Globus pallidus (tissue), 1 donor: ENCODE measurements at places on chromosomes 11 and 22.

- no peak for DNase-seq
Measured at GRCh38 chr11:1771700-1772099, 8.0 kb upstream of the CTSD start.

DNA sequence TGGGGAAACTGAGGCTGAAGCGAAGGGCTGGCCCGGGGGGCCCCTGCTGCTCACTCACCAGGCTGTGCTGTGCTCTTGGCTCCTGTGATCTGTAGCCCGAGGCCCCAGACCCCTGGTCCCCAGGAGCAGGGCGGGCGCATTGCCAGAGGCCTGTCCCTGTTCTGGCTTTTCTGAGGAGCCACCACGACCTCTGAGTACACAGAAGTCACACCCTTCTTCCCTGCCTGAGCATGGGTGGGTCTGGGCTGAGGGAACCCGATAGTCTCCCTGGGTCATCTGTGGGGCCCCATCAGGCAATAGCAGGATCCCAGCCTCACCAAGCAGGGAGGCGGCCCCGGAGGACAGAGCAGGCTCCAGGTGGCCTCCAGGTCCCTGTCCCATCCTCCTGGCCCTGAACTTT lies 5.1 kb downstream of the CASTOR1 start:
- DNase-seq: no peak

GRCh38 chr11:76233196-76233921 lies 27.1 kb upstream of the WNT11 start:
- no peak for DNase-seq

DNA sequence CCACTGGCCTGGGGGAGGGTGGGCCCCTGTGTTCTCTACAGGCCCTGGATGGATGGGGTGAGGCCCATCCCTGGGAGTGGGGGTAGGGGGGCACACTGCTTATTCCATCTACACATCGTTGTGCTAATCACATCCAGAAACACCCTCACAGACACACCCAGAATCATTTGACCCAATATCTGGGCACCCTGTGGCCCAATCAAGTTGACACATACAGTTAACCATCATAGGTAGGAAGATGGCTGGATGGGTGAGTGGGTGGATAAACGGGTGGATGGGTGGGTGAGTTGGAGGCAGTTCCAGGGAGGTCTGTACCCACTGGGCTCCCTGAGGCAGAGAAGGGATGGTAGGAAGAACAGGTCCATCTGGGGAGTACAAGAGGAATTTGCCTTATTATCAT lies 81.3 kb upstream of the LINC01488 start:
- DNase-seq: no peak

DNA sequence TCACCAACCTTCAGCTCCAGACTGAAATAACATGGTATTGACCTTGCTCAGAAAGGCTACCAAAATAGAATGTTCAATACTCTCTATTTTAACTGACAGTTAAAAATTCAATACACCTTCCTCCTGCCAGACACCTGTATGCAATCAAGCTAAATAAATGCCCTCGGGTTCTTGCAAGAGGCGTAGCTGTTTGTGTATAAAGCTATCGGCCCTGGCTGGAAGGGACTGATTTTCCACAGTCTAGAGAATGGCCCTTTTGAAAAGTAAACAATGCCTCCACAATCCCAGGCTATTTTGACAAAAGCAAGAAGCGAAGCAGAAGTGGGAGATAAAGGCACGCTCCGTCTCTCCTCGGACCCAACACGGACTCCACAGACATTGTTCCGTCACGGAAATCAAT lies 791.2 kb downstream of the BRD1 start:
- peak; percentile 20 for DNase-seq

DNA sequence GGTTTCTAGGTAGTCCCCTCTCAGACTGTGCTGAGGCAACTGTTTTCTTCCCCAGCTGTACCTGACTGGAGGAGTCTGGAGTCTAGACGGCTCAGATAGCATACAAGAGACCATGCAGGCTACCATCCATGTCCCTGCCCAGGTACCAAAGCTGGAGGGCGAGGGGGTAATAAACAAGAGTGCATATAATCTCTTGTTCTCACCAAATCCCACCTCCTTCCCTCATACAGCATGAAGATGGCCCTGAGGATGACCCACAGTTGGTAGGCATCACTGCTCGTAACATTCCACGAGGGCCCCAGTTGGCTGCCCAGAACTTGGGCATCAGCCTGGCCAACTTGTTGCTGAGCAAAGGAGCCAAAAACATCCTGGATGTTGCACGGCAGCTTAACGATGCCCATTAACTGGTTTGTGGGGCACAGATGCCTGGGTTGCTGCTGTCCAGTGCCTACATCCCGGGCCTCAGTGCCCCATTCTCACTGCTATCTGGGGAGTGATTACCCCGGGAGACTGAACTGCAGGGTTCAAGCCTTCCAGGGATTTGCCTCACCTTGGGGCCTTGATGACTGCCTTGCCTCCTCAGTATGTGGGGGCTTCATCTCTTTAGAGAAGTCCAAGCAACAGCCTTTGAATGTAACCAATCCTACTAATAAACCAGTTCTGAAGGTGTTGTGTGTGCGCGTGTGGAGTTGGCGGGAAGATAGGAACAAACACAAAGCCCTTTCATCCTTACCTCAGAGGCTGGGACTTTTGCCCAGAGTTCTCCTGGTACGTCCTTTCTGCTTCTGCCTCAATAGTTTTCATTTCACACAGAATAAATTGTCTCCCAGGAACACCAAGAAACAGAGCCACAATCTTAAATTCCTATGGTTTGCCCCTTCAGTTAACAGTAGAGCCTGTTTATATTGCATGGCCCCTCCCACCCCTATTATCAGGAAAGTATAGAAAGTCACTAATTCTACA lies 8.5 kb downstream of the HMBS start:
- no peak for DNase-seq

DNA sequence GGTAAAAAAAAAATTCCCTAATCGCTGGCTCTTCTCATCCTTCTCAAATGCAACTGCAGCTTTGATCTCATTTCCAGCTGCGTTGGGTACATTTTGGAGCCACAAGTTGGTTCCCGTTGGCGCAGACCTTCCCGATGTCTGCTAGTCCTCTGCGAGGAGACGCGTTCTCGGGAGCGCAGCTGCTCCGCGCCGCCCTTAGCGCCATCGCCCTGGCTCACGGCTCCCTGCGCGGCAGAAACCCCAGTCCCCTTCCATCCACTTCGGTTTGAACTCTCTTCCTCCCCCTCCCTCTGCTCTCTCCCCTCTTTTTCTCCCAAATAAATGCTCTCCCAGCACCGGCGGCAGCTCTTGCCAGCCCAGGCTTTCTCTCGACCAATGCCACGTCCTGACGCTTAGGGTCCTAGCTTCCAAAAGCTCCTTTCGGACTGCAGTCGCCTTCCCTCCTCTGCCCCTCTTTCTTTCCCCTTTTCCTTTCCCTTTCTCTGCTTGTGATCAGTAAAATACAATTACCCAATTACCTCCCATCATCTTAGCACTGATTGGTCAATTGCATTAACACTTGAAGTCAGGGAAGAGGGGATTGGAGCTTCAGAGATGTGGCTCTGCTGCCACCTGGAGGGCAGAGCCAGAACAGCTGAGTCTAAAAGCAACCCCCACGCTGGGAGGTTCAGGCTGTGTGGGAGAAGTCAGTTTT lies 1165.7 kb downstream of the LRRC4C start:
- peak; percentile 95 for DNase-seq

GRCh38 chr22:19035474-19036228 lies 86.6 kb downstream of the DGCR2 start:
- DNase-seq: no peak

- DNase-seq: no peak
Measured at GRCh38 chr11:44914105-44914504, 36.6 kb downstream of the TP53I11 start.

GRCh38 chr11:8699903-8700302 lies 17.3 kb downstream of the RPL27A start:
- DNase-seq: peak; percentile 89

DNA sequence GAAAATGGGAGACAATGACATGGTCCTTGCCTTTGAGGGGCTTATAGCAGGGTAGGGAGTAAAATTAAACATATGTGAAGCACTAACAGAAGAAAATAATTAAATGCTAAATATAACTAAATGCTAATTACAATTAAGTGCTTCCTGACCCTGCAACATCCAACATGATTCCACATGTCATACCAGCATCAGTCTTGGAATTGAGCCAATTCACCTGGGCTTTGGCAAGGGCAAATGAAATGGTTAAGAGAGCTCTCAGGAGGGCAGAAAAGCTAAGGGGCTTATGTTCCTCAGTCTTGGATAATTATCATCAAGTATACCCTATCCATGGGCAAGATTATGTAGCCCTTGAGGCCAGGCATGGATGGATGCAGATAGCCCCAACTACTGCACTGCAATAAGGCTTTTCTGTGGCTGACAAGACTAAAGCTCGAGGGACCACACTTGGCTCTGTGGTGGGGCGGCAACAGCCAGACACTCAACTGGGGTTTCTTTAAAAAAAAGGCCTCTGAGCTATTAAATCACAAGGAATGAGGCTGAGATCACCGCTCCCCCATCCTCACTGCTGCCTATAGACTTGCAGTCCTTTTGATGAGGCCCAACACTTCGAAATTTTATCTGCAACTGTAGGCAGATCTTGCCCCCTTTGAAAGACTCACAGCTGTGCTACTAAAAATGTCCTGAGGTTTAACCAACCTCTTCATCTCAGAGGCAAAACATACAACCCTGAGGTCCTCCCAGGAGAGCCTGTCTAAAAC lies 39.0 kb downstream of the IL18BP start:
- no peak for DNase-seq

GRCh38 chr11:60859616-60860250 lies 4.0 kb upstream of the PTGDR2 start:
- peak; percentile 84 for DNase-seq

GRCh38 chr11:18321578-18321968 lies 367 bp downstream of the HPS5 start:
- DNase-seq: no peak

DNA sequence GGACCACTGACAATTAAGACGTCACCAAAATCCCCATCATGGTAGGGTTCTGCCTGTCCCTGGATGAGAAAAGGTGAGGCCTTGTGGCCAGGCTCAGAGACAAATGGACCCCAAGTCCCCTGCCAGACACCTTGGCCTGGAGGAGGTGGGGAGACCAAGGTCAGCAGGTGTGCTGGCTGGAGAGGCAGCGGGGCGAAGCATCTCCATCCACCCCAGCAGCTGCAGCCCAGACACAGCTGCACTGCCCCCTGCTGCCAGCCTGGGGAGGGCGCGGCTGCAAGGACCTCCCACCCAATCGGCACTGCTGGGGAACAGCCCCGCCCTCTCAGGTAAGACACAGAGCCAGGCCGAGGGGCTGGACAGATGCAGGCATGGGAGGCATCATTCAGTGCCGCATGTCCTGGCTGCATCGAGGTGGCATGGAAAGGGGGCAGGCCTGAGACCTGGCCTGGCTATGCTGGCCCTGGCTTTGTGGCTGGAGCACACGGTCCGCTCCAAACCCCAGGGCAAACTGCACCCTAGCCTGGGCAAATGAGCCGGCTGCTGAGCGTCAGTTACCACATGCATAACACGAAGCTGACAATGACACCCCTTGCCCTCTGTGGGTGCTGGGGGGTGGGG lies 12.2 kb upstream of the MFNG start:
- DNase-seq: no peak

- peak; percentile 40 for DNase-seq
Measured at GRCh38 chr11:100687054-100687629, at the start of gene ARHGAP42. Gene ARHGAP42 (plus strand): TSS chr11:100687288. CDS start chr11:100687679, 391 bp downstream.

- peak; percentile 70 for DNase-seq
Measured at GRCh38 chr11:10653946-10654810, 39.4 kb downstream of the IRAG1 start.

DNA sequence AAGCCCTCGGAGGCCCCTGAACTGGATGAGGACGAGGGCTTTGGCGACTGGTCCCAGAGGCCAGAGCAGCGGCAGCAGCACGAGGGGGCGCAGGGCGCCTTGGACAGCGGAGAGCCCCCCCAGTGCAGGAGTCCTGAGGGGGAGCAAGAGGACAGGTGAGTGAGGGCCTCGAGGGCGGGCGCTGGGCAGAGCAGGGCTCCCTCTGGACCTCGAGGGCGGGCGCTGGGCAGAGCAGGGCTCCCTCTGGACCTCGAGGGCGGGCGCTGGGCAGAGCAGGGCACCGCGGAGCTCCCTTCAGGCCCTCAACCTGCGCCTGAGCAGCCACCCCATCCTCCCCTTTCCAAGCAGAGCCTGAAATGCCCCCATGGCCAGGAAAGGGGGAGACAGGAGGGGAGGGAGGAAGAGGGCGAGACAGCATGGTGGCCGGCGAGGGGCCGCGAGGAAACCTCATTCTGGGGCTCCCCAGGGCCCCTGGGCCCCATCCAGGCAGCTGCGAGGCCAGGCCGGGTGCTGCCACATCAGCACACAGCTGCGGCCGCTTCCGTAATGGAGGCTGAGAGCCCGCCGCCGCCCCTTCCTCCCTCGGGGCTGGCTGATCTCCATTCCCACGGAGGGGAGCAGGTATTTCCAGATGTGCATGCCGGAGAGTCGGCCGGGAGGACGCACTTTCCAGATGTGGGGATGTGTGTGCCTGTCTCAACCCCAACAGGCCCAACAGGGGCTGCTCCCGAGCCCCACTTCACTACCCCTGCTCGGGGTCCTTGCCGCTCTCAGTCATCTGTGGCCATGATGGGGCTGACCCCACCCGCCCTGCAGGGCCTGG lies 10.0 kb downstream of the PRR33 start:
- DNase-seq: no peak

- DNase-seq: peak; percentile 21
Measured at GRCh38 chr11:129896062-129896461, 684 bp upstream of the NFRKB start.

DNA sequence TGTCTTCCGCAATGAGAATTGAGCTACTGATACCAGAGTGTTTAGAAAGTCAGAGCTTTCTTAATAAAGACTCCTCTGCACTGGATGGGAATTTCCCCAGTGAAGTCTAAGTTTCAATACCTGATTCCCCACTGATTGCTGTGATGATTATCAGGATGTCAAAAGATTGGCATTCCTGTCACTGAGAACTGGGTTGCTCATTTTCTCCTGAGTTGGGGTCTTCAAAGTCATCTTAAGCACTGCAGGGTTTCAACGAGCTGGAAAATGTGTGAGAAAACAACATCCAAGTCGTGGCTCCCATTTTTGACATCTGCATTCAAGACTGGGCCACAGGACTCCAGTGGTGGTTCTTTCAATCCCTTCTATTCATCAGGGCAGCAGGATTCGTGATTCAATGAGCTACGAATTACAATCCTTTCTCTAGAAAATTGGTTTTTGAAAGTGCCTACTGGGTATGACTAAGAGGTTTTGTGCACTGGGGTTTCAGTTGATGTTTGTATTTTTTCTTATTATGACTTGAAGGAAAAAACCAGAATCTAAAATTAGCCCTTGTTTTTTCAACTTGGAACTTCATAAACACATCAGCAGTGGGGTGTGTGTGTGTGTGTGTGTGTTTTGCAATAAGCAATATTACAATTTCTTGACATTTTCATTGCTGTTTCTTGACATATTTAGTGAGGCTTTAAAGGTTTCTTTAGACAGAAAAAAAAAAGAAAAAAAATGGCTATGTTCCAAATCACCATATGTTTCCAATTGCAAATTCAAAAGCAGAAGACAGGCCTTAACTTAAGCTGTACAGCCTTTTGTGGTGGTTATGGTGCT lies 233.0 kb downstream of the FAM76B start:
- DNase-seq: no peak

GRCh38 chr11:134486704-134487103 lies 74.7 kb upstream of the B3GAT1 start:
- no peak for DNase-seq

GRCh38 chr11:83061883-83062282 lies 9.8 kb downstream of the RAB30 start:
- DNase-seq: no peak

GRCh38 chr11:9639099-9639498 lies 24.8 kb upstream of the SWAP70 start:
- no peak for DNase-seq
